ENCODE measurements at places on chromosomes 11 and 22.

DNA sequence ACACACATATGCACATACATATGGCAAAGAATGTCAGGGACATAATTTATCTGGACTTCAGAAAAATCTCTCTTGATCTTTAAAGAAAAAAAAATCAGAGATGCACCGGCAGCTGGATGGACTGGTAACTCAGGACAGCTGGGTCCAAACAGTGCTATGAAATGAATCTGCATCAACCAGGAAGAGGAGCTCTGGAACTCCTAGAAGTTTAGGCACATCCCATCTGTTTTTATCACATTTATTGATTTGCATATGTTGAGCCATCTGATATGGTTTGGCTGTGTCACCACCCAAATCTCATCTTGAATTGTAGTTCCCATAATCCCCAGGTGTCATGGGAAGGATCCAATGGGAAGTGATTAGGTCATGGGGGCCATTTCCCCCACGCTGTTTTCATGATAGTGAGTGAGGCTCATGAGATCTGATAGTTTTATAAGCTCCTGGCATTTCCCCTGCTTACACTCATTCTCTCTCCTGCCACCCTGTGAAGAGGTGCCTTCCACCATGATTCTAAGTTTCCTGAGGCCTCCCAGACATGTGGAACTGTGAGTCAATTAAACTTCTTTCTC lies 87.7 kb upstream of the AKIP1 start:
- no peak for DNase-seq

GRCh38 chr22:41070665-41071331 lies 21.6 kb upstream of the EP300 start:
- DNase-seq: no peak

- DNase-seq: no peak
Measured at GRCh38 chr11:47415091-47415854, 6.9 kb downstream of the SLC39A13 start.

GRCh38 chr11:35655856-35656255 lies 6.7 kb upstream of the TRIM44 start:
- DNase-seq: no peak

- no peak for DNase-seq
Measured at GRCh38 chr11:46743693-46744339, 24.8 kb downstream of the F2 start.

DNA sequence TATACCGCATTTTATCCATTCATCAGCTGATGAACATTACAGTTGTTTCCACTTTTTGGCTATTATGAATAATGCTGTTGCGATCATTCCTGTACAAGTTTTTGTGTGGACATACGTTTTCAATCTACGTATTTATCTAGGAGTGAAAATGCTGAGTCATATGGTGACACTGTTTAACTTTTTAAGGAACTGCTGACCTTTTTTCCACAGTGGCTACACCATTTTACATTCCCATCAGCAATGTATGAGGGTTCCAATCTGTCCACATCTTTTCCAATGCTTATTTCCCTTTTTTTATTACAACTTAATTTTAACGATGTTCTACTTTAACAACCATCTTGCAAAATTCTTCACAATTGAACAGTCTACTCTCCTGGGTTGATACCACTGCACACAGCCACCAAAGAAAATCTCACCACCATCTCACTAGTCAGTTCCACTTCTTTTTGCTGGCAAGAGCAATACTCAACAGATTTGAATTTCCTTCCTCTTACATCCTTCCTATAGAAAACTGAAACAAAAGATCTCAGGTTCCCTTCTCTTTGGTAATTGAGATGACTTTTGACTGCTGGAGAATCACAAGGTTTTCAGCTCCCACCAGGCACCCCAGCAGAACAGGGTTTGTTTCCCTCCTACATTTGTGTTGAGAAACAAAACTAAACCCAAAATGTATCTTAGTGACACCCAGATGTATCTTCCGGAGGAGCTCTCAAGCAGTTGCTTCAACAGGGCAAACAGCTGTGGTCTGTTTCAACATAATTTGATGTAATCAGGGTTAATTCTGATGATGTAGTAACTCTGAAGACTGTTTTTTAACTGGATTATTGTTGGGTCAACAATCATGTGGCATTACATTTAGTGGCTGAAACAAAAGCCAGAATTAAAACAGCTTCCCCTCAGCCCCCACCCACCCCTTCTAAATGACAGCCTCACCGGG lies 7.0 kb upstream of the GAB2 start:
- DNase-seq: no peak
